ENCODE measurements at places on chromosomes 1 and 21. TPM values are rescaled to one million over a fixed set of nuclear protein-coding genes. Genes with fewer than 3 reads are reported as not detected.

MAP10 gene
- total RNA-seq: 1.7 TPM

RGS4 gene
- 110 TPM for total RNA-seq

TFF3 gene
- 0.29 TPM for total RNA-seq

ACTL8 gene
- not detected for total RNA-seq

WDR64 gene
- not detected for total RNA-seq

GCLM gene
- total RNA-seq: 26.0 TPM

PDZK1 gene
- total RNA-seq: 1.3 TPM

ZSCAN20 gene
- 19.8 TPM for total RNA-seq

PINK1 gene
- 131 TPM for total RNA-seq

LAMC1 gene
- total RNA-seq: 539 TPM

PKLR gene
- total RNA-seq: not detected

ARHGAP30 gene
- total RNA-seq: not detected

OR2L2 gene
- total RNA-seq: under 0.01 TPM

NBPF6 gene
- total RNA-seq: not detected
